Astrocyte (in vitro differentiated cells and primary cell): ENCODE measurements at places on chromosomes 3 and 15. TPM values are rescaled to one million over a fixed set of nuclear protein-coding genes. Genes with fewer than 3 reads are reported as not detected.
A peak's percentile ranks its signal among the peaks of the same experiment; 100 is the strongest.

Gene ACOX2
- 2.2 and 2.7 TPM in 2 replicates for total RNA-seq

Gene CYP1A2
- total RNA-seq, result not detected in 2 replicates

Gene ATP13A5
- not detected in 2 replicates for total RNA-seq

Gene PLCH1
- 0.65 and 1.2 TPM in 2 replicates for total RNA-seq

Gene LRRK1
- 0.41 and 0.65 TPM in 2 replicates for total RNA-seq

Gene ITIH4
- 2.8 and 5.3 TPM in 2 replicates for total RNA-seq

Gene CFAP100
- total RNA-seq, result not detected in 2 replicates

Gene CMTM8
- 1.6 TPM in 2 replicates for total RNA-seq

Gene SLC2A2
- total RNA-seq, result not detected in 2 replicates

Gene BFSP2
- total RNA-seq, result not detected in 2 replicates

- H3K27me3 ChIP-seq, result peaks cover 22% of the 10 kb centered on the region
- DNase-seq, result no peak
- H3K4me1 ChIP-seq, result no peaks in the 10 kb centered on the region
- H3K4me3 ChIP-seq, result no peak overlapping the region
- H3K27ac ChIP-seq, result no peak overlapping the region
These were observed 104.0 kb downstream of the SEMA5B start for GRCh38 chr3:122923611-122924010.

DNA sequence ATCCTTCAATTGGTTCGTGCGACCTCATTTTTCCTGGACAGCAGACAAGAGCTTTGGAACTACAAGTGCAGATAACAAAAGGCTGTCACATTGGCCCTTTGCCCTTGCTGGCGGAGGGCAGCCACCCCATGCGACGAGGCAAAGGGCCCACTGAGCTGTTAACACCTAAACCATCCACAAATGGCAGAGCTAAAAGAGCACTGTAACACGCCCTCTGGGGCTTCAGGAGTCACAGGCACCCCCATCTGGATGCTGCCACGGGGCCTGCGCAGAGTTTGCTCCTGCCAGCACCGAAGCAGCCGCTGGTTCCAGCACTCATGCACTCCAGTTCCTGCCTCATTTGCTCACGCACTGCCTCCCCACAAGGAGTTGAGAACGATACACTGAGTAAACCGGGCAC is 524.9 kb downstream of the ZNF385D start:
- H3K4me3 ChIP-seq, result no peak overlapping the region
- H3K27ac ChIP-seq, result no peak overlapping the region
- no peaks in the 10 kb centered on the region for H3K27me3 ChIP-seq
- H3K4me1 ChIP-seq, result no peaks in the 10 kb centered on the region
- no peaks in the 10 kb centered on the region for H3K36me3 ChIP-seq

DNA sequence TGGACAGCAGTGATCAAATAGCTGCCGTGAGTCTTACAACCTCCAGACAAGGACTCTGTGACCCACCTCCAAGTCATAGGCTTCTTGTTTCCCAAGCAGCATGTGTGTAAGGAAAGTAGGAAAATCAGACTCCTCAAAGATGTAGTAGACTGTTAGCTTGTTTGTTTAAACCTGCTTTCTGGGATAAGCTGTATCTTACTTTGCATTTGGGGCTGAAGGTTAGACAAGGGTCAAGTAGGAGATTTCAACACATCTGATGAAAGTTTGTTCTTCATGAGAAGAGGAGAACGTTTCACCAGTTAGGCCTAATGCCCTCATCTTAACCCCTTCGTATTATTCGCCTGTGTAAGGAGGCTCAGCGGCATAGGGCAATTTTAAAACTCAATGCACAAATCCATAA is 756.4 kb upstream of the NR2F2 start:
- no peaks in the 10 kb centered on the region for H3K36me3 ChIP-seq
- no peak for DNase-seq
- H3K4me1 ChIP-seq, result no peaks in the 10 kb centered on the region
- H3K4me3 ChIP-seq, result no peak overlapping the region
- no peaks in the 10 kb centered on the region for H3K27me3 ChIP-seq

GRCh38 chr3:169456900-169457299 is 206.6 kb downstream of the MECOM start:
- DNase-seq, result no peak
- H3K27me3 ChIP-seq, result no peaks in the 10 kb centered on the region
- no peak overlapping the region for H3K27ac ChIP-seq
- no peaks in the 10 kb centered on the region for H3K36me3 ChIP-seq
- no peak overlapping the region for H3K4me3 ChIP-seq
- H3K4me1 ChIP-seq, result no peaks in the 10 kb centered on the region

DNA sequence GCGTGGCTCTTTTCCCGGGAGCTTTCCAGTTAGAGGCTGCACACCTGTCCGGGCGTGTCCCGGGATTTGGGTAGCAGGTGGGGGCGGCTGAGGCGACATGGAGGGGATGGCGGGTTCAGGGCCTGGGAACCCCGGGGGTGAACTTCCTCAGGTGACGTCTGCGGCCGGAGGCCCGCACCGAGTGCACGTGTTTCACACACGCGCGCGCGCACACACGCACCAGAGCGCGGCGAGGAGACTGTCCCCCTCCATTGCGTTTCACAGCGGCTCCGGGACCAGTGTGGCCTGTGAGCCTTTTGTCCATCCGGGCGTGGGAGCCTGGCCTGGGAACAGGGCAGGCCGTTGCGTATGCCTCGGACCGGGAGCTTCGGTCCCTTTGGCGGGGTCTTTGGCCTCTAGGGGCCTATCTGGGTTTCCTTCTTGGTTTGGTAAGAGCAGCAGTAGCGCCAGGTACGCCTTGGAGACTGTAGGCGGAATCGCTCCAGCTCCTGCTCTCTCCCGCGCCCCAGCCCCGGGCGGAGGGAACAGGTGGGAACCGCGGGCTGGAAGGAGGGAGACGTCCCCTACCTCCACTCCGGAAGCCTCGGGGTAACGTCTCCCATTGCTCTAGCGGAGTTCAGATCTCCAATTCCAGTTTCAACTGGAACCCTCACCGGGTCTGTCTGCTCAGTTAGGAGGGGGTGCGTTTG is 220.0 kb downstream of the MEIS2 start:
- no peaks in the 10 kb centered on the region for H3K36me3 ChIP-seq
- DNase-seq, result no peak
- H3K27ac ChIP-seq, result no peak overlapping the region
- no peak overlapping the region for H3K4me3 ChIP-seq
- H3K27me3 ChIP-seq, result peaks cover 78% of the 10 kb centered on the region

DNA sequence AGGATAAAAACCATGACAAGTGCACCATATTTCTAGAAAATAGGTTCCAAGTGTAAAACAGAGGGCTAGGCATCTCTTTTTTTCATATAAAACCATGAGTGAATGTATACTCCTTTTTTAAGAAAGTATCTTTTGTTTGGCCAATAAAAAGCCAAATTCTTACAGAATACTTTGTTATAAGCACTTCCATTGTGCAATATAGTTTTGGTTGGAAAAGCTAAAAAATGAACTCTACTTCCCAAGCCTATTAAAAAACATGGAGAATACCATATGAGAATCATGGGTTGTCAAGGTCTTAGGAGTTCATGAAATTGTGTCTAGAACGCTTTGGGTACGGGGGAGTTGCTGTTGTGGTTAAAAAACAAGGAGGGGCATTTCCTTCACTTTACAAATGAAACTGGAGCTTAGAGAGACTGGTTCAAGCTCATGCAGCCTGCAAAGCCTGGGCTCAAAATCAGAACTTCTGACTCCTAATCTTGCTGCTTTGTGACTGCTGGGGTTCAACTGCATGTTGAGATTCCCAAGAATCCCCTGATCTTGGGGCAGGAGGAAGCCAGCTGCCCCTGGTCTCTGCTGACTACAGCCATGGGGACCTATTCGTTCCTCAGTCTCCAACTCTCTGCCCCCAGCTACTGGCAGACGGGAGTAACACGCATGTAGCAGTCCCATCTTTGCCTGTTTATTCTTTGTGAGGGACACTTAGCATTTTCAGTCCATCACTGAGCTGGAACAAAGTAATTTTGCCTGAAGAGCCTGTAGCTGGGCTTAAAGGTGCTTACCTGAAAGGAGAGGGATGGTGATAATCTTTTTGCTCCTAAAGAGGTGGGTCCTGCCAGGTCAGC is 229.1 kb downstream of the CHST2 start:
- no peaks in the 10 kb centered on the region for H3K27me3 ChIP-seq
- no peaks in the 10 kb centered on the region for H3K4me1 ChIP-seq
- no peak overlapping the region for H3K4me3 ChIP-seq
- H3K27ac ChIP-seq, result no peak overlapping the region
- no peaks in the 10 kb centered on the region for H3K36me3 ChIP-seq

- H3K4me3 ChIP-seq, result peak overlapping the region; percentile 77
- peak; percentile 18 for DNase-seq
- peaks cover 14% of the 10 kb centered on the region for H3K27me3 ChIP-seq
- no peaks in the 10 kb centered on the region for H3K36me3 ChIP-seq
- peaks cover 20% of the 10 kb centered on the region for H3K4me1 ChIP-seq
These were observed 643 bp downstream of the MYO5A start for GRCh38 chr15:52527911-52528563.

DNA sequence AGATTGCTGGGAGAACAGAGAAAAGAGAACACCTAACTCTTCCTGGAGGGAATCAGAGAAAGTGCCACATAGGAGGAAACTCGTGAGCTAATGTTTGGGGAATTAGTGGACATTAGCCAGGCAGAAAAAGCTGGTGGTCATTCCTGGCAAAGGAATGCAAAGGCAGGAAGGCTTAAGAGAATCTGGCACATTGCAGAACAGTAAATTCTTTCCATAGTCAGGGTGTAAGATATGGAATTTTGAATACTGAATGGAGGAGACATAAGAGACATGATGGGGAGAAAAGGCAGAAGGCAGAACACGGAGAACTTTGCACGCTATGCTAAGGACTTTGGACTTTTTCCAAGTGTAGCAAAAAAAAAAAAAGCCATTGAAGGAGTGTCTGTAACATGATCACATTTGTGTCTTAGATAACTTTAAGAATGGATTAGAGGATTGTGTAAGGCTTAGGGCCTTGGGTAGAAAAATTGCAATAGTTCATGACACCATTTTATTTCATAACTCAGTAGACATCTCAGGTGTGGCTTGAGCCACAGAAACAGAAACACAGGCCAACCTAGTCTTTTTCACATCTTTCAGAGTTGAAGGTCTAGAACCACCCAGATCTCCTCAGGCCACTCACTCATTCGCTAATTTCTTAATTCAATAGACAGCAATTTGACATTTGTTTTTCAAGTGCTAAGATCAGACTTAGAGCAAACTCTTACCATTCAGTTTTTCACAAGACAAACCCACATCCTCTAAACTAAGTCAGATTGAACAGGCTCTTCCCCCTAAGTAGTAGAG is 31.2 kb upstream of the CCDC80 start:
- H3K27ac ChIP-seq, result peak overlapping the region; percentile 95
- no peak overlapping the region for H3K4me3 ChIP-seq
- DNase-seq, result peak; percentile 99
- peaks cover 38% of the 10 kb centered on the region for H3K4me1 ChIP-seq
- H3K36me3 ChIP-seq, result no peaks in the 10 kb centered on the region
- no peaks in the 10 kb centered on the region for H3K27me3 ChIP-seq

GRCh38 chr3:138768946-138769345 is 65.8 kb downstream of the PIK3CB start:
- no peak overlapping the region for H3K4me3 ChIP-seq
- H3K27ac ChIP-seq, result no peak overlapping the region
- H3K36me3 ChIP-seq, result no peaks in the 10 kb centered on the region

- H3K36me3 ChIP-seq, result no peaks in the 10 kb centered on the region
- no peak overlapping the region for H3K4me3 ChIP-seq
- H3K27ac ChIP-seq, result no peak overlapping the region
- no peak for DNase-seq
These were observed 104.1 kb downstream of the TBC1D5 start for GRCh38 chr3:17638356-17638755.
